ENCODE measurements at places on chromosomes 7 and 10. TPM values are rescaled to one million over a fixed set of nuclear protein-coding genes. Genes with fewer than 3 reads are reported as not detected.

GNGT1 gene
- total RNA-seq, result not detected

CLCN1 gene
- not detected for total RNA-seq

ADAM12 gene
- 6.7 TPM for total RNA-seq

NKX2-3 gene
- not detected for total RNA-seq

TFR2 gene
- 0.29 TPM for total RNA-seq

SUGCT gene
- total RNA-seq, result 4.4 TPM

C7orf33 gene
- not detected for total RNA-seq

EPHA1 gene
- total RNA-seq, result 0.71 TPM

SUFU gene
- 9.2 TPM for total RNA-seq

MEIG1 gene
- not detected for total RNA-seq

OR2A2 gene
- total RNA-seq, result not detected

DPYSL4 gene
- total RNA-seq, result 1.4 TPM

AOC1 gene
- 0.21 TPM for total RNA-seq

STEAP4 gene
- total RNA-seq, result 105 TPM

SH2B2 gene
- 3.0 TPM for total RNA-seq

GDF10 gene
- total RNA-seq, result 0.89 TPM

PTPN20 gene
- total RNA-seq, result 14.2 TPM

RTKN2 gene
- not detected for total RNA-seq

CDK14 gene
- 35.9 TPM for total RNA-seq

MEPCE gene
- total RNA-seq, result 20.9 TPM

SEMA3C gene
- 44.1 TPM for total RNA-seq

ATOH7 gene
- total RNA-seq, result not detected

CPA2 gene
- total RNA-seq, result not detected

Measured in left cardiac atrium (tissue), 4 donors.